ENCODE measurements at places on chromosomes 1 and 21.
A peak's percentile ranks its signal among the peaks of the same experiment; 100 is the strongest.

- no peak for DNase-seq
Measured at GRCh38 chr1:203663821-203664220, 37.2 kb downstream of the ATP2B4 start.

GRCh38 chr1:98496256-98496995, 165.1 kb upstream of the SNX7 start:
- no peak for DNase-seq

DNA sequence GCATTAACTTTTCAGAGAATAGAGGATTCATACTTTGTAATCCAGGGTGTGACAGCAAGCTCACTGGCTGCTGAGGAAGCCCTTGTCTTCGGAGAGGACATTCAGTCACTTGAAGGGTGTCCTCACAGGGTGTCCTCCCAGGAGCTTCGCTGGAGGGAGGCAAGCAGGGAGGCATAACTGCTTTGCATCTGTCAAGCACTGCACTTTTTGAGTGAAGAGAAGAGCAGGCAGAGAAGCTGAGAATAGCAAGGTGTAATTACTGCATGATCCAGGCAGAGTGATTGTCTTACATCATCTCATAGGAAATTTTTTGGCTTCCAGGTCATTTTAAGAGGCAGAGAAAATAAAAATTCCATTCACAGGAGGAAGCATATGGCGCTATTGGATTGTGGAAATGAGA, 232.5 kb upstream of the ZP4 start:
- DNase-seq: no peak

DNA sequence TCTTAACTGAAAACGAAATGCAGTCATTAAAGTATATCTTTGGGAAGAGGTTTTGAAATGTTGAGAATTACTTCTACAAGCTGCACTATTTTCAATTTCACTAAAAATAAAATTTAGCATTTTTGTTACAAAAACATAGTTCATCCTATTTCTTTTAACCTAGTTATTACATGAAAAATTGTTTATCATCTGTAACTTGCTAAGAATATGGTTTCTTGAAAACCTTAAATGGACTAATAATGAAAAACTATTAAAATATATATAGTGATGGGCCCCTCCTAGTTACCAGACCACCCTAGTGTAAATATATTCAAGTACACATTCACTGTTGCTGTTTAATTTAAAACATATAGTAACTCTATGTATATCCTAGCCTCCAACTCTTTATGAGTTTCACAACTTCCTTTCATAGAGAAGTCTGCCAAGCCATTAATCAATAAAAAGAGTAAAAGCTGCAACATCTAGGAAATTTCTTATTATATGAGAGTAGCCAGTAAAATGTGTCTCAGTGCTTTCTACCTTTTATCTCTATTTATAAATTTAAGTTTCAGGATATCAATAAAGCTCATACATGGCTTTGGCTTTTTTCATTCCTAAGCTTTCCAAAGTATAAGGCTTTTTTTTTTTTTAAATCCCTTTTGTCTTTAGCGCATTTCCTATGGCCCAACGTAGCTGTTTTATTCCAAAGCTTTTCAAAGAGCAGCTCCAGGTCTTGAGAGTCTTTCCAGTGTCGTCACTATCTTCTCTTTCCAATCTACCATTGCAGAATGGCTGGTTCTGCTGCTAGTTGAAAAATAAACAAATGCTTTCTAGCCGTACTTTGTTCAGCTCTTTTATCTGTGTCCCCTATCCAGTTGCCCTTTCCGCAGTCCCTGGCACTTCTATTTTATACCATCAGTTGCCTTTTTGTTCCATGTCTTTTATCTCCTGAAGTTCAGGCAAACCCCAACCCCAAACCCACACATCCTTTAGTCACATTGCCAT, 6.5 kb downstream of the IRF2BP2 start:
- no peak for DNase-seq

- no peak for DNase-seq
Measured at GRCh38 chr1:6298530-6298929, 37.6 kb upstream of the GPR153 start.

DNA sequence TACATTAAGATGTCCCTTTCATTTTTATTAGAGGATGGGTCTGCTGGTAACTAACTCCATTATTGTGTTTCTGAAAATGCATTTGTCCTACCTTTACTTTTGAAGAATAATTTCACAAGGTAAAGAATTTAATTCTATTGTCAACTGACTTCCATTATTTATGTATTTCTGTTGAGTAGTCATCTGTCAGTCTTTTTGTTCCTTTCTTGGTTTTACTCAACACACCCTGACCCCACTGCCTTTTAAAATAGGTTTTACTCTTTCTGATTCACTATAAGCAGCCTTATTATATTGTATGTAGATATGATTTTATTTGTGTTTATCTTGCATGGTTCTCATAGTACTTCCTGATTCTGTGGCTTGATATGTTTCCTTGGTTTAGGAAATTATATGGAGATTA, 237.5 kb downstream of the TGFB2 start:
- DNase-seq: no peak

GRCh38 chr1:15287035-15287979, 40.3 kb downstream of the FHAD1 start:
- no peak for DNase-seq

GRCh38 chr1:84353695-84354094, 44.6 kb upstream of the DNASE2B start:
- DNase-seq: no peak

DNA sequence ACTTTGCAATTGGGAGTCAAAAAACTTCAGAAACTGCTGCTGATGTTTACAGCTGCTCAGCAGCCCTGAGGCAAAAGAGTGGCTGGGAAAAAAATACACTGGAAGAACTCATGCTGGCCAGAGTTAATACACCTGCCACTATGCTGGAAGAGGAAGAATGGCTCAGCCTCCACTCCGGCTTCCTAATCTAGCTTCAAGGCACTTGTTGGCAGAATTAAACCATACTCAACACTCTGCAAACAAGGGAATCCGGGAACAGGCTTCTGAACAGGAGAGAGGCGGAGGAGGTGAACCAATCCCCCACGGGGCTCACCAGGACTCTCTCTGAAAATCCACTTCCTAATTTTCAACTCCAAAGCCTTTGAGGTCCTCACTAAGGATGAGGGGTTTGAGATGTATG, 120.1 kb downstream of the CCDC185 start:
- peak; percentile 19 for DNase-seq

DNA sequence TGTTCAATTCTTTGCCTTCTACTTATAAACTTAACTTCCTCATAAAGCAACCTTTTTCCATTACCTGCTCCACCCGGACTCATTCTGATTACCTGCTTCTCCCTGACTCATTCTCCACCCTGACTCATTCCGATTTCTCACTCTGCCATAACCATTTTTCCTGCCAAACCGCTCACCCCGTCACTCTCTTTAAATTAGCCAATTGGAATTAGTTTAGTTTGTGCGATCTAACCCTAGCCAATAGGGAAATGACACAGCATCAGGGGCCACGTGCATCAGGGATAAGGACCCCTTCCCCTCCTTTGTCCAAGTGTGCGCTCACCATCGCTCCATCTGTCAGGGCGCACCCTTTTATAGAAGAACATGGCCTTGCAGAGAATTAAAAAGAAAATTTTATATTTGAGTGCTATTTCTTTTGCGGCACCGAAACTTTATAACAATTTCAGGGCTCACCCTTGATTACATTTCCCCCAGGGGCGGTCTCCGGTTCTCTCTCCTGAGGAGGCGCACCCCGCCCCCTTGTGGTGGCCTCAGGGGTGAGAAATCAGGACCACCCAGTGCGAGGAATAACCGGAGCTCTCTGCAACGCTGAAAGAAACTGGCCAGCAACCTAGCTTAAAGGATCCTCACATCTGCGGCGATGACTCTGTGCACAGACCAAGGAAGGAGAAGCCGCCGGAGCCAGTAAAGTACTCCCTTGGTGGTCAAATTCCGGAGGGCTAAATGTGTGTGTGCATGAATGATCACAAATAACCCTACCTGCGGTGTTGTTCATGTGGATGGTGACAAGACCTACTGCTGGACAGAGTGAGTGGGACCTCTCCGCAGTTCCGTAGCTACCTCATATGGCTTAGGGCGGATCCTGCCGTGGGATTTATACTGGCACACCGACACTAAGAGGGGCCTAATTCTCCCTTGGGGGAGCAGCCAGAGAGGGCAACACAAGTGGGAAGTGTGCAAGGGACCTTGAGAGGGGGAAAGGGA, 30.3 kb upstream of the CBR3 start:
- DNase-seq: no peak

DNA sequence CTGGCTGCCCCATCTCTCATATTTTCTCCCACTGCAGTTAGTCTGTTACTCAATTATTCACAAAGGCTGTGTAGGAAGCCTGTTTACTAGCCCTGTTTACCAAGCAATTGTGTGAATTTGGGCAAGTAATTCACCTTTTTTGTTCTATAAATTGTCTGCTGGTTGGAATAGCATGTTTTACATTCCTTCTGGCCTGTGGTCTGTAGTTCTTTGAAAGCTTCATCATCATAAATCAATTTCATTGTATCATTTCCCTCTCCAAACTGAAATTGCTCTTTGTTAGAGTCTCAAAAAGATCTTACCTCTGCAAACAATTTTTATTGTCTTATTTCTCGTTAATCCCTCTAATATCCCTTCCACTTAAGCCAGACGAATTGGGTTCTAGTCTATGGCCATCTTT, 1059.5 kb upstream of the ADGRL4 start:
- DNase-seq: peak; percentile 81

DNA sequence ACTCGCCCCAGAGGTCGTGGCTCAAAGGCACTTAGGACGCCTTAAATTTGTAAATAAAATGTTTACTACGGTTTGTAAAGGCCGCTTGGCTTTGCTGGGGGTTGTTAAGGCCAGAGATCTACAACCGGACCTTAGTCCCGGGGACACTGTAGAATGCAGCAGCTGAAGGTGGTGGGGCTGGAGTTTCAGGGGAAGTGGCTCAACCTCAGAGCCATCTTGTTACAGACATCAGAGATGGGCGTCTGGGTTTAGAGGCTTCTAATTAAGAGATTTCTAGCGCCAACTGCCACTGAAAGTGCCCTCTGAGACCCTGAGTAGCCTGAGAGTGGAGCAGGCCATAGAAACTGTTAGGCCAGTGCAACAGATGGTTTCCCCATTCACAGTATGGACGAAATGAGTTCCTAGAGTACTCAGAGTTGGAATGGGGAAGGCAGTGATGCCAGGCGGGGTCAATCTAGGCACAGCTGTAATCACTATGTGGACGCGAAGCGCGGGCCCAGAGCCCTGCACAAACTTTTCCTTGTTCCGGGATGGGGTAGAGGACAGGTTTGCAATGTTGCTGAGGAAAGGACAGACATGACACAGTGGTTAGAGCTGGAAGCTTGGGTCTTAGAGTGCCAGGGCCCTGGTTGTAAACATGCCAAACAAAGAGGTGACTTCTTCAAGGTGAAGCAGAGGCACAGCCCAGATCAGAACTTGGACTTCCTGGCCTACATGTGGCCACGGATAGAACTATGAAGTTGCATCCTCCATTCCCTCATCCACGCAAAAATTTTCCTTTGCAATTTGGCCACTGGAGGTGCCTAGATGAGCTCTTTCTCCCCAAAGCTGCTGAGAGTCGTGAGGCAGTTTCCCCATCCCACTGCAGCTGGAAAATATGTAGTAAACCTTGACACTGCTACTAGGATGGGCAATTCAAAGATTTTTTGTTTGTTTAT, 6.0 kb downstream of the HLX start:
- no peak for DNase-seq

GRCh38 chr1:206935491-206936067, 10.7 kb downstream of the PIGR start:
- DNase-seq: no peak

GRCh38 chr1:57968321-57968720, 544.5 kb upstream of the DAB1 start:
- DNase-seq: no peak

- DNase-seq: no peak
Measured at GRCh38 chr1:243495442-243496186, 239.8 kb downstream of the SDCCAG8 start.

DNA sequence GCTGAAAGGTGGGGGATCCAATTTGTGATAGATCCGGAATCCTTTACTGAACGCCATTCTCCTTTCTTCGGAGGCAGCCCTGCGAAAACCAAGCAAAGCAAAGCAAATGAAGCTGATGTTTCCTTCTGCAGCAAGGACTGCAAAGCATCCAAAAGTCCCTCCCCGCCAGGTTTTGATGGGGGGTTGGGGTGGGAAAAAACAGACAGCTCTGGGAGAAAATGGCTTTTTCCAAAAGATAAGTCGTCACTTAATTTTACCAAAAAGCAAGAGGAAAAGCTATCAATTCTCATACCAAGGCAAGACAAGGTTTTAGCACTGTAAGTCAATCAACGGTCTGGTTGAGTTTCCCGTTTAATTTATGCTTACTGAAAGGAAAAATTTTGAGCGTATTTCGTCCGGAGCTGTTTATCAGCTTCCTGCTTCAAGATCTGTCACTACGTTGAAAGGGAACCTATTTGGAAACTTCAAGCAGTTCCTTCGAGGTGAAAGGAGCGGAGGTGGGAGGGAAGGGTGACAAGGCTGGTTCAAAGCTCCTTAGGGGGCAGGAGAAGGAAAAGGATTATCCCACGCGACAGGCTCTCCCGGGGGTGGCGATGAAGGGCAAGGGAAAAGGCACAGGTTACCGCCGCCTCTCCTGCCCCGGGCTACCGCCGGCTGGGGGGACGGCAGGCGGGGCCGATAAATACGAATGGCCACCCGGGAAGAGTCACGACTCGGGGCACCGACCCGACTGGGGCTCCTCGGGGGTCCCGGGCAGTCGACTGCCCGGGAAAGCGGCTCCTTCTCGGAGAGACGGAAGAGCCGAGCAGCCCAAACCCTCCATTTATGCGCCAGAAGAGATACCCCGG, 750 bp downstream of the SYNJ1 start:
- no peak for DNase-seq

DNA sequence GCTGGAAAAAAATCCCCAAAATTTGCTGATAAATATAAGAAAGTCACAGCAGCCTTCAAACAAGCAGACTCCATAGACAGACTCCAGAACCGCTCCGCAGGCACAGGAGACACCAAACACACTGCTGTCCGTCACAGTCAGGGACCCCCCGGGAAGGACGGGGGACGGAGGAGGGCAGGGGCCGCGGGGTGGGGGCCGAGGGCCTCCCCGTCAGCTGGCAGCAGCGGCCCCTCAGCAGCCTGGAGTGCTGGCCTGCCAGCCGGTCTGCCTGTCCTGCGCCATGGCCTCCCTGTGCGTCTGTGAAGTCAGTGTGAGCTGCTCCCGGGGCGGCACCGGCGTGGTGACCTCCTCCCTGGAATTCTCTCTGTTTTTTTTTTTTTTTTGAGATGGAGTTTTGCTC, 10.1 kb upstream of the C1orf159 start:
- DNase-seq: no peak

DNA sequence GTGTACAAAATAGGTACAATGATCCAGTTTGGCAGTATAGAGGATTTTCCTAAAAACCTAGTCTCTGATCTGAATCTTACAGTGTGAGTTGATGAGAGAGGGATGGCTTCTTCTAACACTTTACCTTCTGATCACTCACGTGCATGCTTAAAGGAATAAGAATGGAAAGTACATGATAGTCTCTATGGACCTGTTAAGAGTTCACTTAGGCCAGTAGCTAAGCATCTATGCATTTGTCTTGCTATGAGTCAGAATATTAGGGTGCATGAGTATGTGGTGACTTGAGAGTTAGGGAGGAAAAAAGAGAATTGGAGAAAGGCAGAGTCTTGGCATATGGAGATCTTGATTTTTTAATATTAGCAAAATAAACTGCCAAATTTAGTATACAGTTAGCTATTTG, 206.3 kb downstream of the COL11A1 start:
- no peak for DNase-seq

All from NCI-H2081 treated with DMSO at 0.1 percent for 48 hours (cell line).